Adrenal gland (tissue), 19 donors: ENCODE measurements at places on chromosomes 16 and 17. TPM values are rescaled to one million over a fixed set of nuclear protein-coding genes. Genes with fewer than 3 reads are reported as not detected.
A peak's percentile ranks its signal among the peaks of the same experiment; 100 is the strongest.

GRCh38 chr16:10039220-10040096 lies 142.8 kb downstream of the GRIN2A start:
- no peak for DNase-seq
- H3K27me3 ChIP-seq = no peaks in the 10 kb centered on the region
- no peaks in the 10 kb centered on the region for H3K36me3 ChIP-seq
- no peak overlapping the region for H3K4me3 ChIP-seq

VAT1L gene
- total RNA-seq = 103 TPM

OR4D1 gene
- not detected for total RNA-seq

- no peaks in the 10 kb centered on the region for H3K4me1 ChIP-seq
- no peaks in the 10 kb centered on the region for H3K27me3 ChIP-seq
- H3K36me3 ChIP-seq = no peaks in the 10 kb centered on the region
Measured at GRCh38 chr17:72706396-72706981, 386.0 kb downstream of the SLC39A11 start.

DNA sequence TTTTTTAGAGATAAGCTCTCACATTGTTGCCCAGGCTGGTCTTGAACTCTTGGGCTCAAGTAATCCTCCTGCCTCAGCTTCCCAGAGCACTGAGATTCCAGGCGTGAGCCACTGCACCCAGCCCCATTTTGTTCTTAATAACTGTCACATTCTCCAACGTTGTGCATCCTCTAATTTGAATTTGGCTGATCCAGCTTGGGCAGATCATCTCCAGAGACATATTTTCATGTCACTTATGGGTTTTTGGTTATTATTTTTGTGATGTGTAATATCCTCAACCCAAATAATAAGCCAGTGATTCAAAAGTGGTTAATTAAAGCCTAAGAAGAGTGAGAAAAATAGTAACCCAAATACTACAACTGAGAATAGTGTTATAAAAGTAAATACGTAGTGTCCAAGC lies 16.2 kb upstream of the COL1A1 start:
- DNase-seq = no peak
- H3K27ac ChIP-seq = no peak overlapping the region
- H3K4me1 ChIP-seq = no peaks in the 10 kb centered on the region
- no peaks in the 10 kb centered on the region for H3K36me3 ChIP-seq
- no peak overlapping the region for H3K4me3 ChIP-seq

DNA sequence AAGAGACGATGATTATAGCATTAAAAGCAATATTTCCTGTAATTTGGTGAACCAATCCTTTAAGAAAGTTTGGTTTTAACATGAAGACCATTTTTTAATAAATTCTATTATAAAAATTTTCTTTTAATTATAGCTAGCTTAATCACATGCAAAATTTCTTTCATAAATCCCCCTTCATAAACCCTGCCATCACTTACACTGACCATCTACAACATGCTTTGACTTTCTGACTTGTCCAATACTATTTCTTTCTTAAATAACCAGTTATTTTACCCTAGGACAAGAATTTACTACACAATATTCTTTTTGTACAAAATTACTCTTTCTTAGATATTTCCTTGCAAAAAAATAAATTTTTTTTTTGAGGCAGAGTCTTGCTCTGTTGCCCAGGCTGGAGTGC lies 1334.8 kb downstream of the CDH11 start:
- H3K4me3 ChIP-seq = no peak overlapping the region
- H3K27me3 ChIP-seq = no peaks in the 10 kb centered on the region
- no peak for DNase-seq
- no peaks in the 10 kb centered on the region for H3K4me1 ChIP-seq

GRCh38 chr17:1590029-1590746 lies 27.6 kb upstream of the PITPNA start:
- peaks cover 15% of the 10 kb centered on the region for H3K36me3 ChIP-seq
- H3K4me1 ChIP-seq = peaks cover 27% of the 10 kb centered on the region
- peak overlapping the region; percentile 87 for H3K27ac ChIP-seq
- peak; percentile 95 for DNase-seq

- no peaks in the 10 kb centered on the region for H3K36me3 ChIP-seq
- H3K27ac ChIP-seq = no peak overlapping the region
- no peaks in the 10 kb centered on the region for H3K27me3 ChIP-seq
- no peak overlapping the region for H3K4me3 ChIP-seq
Measured at GRCh38 chr16:64657316-64658011, 464.4 kb downstream of the CDH11 start.

KRT36 gene
- not detected for total RNA-seq

- DNase-seq = no peak
- no peak overlapping the region for H3K4me3 ChIP-seq
- peaks cover 35% of the 10 kb centered on the region for H3K36me3 ChIP-seq
- H3K27ac ChIP-seq = no peak overlapping the region
- H3K4me1 ChIP-seq = peaks cover 23% of the 10 kb centered on the region
Measured at GRCh38 chr16:30348929-30349328, 6.2 kb downstream of the CD2BP2 start.

CLEC3A gene
- total RNA-seq = not detected
